ENCODE measurements at places on chromosomes 7 and 10.

DNA sequence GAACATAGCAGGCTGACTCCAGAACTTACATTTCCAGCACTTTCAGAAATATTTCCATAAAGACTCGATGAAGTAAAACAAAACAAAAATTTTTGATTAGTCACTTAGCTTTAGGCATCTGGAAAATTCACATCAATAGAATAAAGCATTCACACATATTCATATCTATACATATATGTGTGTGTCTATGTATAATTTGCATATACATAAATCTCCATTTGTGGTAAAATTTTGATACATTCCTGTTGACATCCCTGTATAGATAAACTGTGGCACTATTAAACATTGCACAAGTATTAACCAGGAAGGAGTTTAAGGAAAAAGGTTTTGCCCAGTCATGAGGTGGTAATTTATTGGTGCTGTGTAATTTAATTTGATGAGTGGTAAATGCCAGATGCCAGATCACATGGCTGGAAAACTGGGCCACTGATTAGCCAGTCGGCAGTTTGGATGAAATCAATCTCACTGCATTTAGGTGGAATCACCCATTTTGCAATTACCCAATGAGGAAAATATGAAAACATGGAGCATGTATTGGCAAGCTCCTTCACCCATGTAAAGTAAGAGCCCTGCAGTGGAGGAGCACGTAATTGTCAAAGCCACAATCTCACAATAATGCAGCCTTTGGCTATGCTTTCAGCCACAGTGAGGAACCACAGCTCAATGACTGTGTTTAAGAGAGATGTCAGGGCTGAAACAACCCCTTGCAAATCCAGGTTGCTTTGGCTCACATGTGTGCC is 294.6 kb downstream of the RNLS start:
- no peak for DNase-seq

- DNase-seq: no peak
These were observed 258.8 kb downstream of the RPS24 start for GRCh38 chr10:78292250-78292981.

GRCh38 chr10:133420579-133420978 is 3.8 kb downstream of the SPRN start:
- DNase-seq: no peak

GRCh38 chr10:70432101-70432500 is 9.4 kb downstream of the NODAL start:
- no peak for DNase-seq

DNA sequence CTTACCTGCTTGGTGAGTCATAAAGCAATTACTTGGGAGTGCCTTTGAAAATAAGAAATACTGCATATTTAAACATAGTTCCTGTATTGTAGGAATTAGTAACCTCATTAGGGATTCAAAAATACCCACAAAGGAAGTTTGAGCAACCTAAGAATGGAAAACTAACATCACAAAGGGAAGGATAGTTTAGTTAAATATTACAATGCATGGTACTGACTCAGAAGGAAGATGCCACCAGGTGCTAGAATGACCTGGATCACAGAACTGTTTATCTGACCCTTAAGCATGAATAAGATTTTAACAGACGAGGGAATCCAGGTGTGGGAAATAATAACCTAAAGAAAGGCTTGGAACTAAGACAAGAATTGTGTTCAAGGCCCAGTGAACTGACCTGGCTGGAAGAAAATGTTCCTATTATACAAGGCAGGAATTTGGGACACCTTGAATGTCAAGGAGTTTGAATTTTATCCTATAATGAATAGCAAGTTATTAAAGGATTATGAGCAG is 106.4 kb downstream of the GSAP start:
- no peak for DNase-seq

DNA sequence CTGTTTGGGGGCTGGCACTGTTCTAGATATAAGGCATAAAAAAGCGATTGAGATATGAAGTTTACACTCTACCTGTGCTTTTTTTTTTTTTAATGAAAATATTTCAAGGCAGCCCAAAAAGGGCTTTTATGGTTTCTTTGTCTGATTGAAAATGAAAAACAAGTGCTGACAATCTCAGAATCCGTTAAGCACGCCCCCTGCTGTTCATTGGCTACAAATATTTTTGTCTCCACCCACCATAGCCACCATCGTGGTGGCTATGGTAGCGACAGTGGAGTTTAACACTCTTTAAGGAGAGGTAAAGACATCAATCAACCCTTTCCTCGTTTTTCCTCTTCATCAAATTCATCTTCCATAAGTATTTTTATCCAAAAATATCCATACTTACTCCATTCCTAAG is 94.2 kb downstream of the CD36 start:
- DNase-seq: no peak

- DNase-seq: no peak
These were observed 395.7 kb downstream of the THSD7A start for GRCh38 chr7:11436316-11436715.

DNA sequence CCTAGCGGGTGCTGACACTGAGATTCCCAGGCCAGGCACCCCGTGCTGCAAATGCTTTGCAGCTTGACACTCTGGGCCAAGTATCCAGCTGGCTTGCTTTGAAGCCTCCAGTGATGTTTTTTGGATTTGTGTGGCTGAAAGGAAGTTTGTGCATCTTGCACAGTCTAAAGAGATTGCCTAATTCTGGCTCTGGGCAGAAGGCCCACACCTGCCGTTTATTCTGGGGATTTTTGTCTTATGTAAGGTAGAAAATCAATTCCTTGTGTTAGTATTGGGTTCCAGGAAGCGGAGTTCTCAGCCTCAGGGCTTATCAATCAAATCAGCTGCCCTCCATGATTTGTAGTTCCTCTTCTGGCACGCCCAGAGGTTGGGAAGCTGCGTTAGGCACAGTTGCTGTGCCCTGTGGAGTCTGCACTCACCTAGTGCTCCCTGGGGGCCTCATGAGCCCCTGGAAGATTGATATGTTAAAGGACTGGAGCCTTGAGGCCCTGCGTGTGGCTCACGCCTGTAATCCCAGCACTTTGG is 8.4 kb upstream of the PURB start:
- DNase-seq: no peak

GRCh38 chr7:50960621-50961310 is 178.1 kb upstream of the GRB10 start:
- DNase-seq: no peak

GRCh38 chr10:71530781-71531180 is 134.1 kb downstream of the CDH23 start:
- no peak for DNase-seq

GRCh38 chr10:123428391-123428790 is 237.8 kb upstream of the GPR26 start:
- DNase-seq: no peak

DNA sequence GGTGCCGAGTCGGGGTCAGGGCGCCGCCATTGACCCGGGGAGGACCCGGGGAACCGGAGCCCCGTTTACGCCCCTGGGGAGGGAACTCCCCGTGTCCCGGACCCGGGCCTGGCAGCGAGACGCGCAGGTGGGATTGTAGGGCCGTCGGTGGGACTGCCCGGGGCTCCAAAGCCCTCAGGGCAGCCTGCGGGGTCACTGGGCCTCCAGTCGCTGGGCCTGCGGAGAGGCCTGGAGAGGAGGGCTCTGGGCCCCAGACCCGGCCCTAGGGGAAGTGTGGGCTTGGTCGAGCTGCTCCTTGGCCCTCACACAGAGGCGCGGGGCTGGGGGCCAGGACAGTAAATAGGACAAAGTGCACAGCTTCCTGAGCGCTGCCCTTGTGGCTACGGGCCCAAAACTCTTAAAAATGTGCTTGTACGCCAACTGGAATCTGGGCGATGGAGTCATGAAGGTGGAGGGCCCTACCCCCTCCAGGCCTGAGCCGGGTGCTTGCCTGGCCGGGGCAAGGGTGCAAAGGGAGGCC is 657 bp downstream of the ECHDC3 start:
- DNase-seq: no peak

DNA sequence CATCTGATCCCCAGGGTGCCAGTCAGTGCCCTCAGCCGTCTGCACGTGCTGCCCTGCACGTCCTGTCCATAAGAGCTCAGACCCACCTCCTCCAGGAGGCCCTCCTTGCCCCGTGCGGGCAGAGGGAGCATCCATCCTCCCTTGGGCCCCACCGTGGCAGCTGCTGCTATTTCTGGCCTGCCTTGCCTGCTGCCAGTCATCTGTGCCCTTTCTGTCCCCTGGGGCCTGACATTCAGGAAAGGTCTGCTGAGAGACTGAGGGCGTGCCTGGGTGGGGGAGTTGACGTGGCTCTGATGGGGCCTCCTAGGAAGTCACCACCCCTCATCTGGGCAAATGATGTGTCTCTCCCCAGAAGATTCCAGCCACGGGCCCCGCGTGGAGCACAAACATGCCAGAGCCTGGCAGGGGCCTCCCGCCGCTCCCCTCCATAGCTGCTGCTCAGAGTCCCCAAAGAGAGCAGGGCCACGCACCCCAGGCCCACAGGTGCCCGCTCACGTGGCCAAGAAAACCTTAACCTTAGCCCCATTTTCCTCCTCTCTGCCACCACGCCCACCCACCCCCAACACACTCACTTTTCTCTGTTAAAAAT is 21.8 kb downstream of the DPYSL4 start:
- no peak for DNase-seq

DNA sequence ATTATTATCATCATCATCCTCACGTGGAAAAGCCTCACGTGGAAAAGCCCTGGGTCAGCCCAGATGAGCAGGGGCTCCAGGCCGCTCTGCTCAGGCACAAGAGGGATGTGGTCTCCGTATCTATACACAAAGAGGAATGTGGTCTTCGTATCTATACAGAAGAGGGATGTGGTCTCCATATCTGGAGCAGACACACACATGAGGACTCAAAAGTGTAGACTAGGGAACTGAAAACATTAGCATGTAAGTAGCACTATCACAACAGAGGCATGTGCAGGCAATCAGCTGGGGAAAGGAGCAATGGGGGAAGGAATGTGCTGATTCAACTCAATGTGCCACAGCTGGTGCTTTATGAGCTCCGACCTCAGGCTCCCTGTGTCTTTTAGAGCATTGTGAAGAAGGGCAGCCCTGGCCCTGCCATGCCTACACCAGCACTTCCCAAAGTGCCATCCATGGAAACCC is 86.5 kb downstream of the PLXNA4 start:
- no peak for DNase-seq

All from activated CD4-positive, alpha-beta T cell treated with anti-CD3 and anti-CD28 coated beads, Interleukin-2, amount 50 U/mL, for 24 hours (primary cell).